CD4-positive, alpha-beta T cell treated with Interferon alpha-2 for 1 hour (primary cell): ENCODE measurements at places on chromosomes 6 and 20.
A peak's percentile ranks its signal among the peaks of the same experiment; 100 is the strongest.

GRCh38 chr6:53233309-53233708 lies 84.7 kb upstream of the GCM1 start:
- DNase-seq = no peak

DNA sequence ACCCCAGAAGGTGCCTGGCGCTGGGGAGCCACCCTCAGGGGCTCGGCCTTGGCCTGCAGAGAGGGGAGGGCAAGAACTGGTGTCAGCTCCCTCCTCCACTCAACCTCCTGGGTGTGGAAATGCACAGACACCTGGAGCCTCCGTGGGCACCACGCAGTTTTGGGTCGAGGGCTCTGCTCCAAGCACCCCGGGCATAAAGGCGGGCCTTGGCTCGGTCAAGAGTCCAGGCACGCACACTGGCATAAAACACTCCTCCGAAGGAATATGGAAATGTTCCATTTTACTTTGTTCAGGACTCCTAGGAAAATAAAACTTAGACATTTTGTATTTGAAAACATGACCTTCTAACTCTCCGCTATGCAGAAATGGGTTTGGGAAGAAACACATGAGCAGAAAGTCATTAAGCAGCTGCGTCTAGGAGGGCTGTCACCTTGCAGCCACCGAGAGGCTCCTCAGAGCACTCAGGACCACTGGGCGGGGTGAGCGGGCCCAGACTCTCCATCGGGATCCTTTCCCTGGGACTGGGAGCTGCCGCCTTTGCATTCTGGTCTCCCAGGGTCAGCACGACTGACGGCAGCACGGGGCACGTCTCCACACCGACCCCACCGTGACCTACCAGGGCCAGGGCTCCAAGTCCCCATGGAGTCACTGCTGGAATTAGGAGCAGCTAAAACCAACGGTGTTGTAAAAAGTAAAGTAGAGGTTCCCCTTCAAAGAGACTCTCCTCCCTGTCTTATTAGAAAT lies 46.0 kb upstream of the DACT2 start:
- no peak for DNase-seq

DNA sequence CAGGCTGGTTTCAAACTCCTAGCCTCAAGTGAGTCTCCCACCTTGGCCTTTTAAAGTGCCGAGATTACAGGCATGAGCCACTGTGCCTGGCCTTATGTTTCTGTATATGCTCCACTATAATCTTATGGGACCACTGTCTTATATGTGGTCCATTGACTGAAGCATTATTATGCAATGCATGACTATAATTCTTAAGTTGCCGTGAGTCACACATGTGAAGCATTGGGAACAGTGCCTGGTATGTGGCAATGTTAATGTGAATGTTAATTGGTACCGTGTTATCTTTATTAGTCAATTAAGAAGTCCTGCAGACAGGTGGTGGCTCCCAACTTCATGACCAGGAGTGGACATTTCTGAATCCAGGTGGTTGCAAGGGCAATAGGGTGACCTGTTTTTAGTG lies 14.7 kb upstream of the ASXL1 start:
- no peak for DNase-seq

GRCh38 chr6:13557841-13558240 lies 16.6 kb upstream of the SIRT5 start:
- no peak for DNase-seq

- no peak for DNase-seq
These were observed 1.0 kb downstream of the LZTS3 start for GRCh38 chr20:3172126-3172932.

DNA sequence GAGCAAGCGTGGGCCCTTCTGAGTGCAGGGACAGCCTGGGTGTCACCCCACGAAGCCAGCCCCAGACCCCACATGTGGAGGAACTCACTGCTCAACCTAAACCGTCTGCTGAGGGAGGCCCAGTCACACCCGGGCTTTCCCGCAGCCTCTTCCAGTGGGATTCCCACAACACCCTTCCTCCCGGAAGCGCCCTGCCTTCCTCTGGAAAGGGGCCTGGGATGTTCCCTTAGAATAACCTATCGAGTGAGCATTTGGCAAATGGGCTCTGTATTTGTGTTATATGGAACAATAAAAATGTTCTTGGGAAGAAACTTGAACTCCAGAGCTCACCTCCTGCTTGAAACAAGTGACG lies 100.0 kb upstream of the DUSP22 start:
- no peak for DNase-seq

- DNase-seq = no peak
These were observed 48.1 kb downstream of the ESF1 start for GRCh38 chr20:13736436-13737191.

DNA sequence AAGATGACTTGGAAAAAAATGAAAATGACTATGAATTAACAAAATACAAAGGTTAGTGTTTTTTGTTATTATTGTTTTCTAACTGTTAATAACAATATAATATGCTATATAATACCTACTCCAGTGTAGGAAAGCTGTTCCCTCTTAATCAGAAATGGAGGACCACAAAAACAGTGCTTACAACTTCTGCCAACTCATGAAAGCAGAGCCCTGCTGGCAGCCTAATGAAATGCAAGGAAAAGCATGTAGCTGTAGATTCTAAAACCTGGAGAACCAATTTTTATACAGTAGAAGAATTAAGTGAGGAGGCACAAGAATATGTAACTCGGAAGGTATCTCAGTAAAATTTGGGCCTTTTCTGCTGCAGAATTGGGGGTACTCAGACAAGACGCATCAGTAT lies 29.4 kb downstream of the PHIP start:
- DNase-seq = no peak

DNA sequence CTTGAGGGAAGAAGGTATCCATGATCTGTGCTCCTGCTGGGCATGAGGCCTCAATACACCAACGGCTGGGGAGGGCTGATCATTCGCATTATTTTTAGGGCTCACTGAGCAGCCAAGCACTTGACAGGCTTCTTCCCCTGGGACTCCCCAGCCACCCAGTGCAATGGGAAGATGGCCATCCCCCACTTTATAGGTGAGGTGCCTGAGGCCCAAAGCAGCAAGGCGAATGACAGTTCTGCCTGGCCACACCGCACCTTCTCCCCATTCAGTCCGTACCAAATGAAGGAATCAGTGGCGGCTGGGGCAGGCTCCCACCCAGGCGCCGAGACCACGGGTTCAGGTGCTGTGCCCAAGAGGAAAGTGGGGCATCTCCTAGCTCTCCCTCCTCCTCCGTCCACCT lies 4.4 kb upstream of the FAM209A start:
- DNase-seq = no peak

- no peak for DNase-seq
These were observed 127.5 kb downstream of the CDKAL1 start for GRCh38 chr6:20661721-20662120.

DNA sequence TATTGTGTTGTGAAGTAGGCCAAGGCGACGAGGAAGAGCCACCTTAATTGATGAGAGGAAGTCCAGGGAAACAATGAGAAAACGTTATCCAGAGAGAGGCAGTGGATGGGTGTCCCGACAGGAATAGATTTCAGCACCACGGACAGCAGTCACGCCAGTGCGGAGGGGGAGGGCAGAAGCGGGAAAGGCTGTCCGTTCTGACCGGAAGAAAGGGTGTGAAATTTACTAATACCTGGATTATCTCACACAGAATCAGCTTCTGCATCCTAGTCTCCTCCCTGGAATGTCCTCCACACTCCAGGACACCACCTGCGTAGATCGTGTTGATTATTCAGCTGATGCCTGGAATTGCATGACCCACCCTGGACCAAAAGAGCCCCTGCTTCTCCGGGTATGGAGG lies 7.4 kb upstream of the BPIFA3 start:
- peak; percentile 3 for DNase-seq

GRCh38 chr20:45592574-45593189 lies 13.6 kb upstream of the WFDC8 start:
- peak; percentile 45 for DNase-seq

GRCh38 chr20:36096435-36096834 lies 58.1 kb upstream of the EPB41L1 start:
- no peak for DNase-seq

GRCh38 chr20:45450097-45450818 lies 19.3 kb upstream of the WFDC2 start:
- peak; percentile 64 for DNase-seq

DNA sequence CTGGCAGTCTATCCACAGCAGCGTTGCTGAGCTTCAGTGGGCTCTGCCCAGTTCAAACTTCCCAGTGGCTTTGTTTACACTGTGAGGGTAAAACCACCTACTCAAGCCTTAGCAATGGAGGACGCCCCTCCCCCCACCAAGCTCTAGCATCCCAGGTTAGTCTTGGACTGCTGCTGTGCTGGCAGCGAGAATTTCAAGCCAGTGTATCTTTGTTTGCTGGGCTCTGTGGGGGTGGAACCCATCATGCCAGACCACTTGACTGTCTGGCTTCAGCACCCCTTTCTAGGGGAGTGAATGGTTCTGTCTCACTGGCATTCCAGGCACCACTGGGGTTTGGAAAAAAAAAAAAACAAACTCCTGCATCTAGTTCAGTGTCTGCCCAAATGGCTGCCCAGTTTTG lies 249.7 kb upstream of the SYNCRIP start:
- no peak for DNase-seq

GRCh38 chr20:47529840-47530239 lies 28.2 kb downstream of the NCOA3 start:
- no peak for DNase-seq

- no peak for DNase-seq
These were observed 48.9 kb downstream of the RNASET2 start for GRCh38 chr6:166907373-166907841.

DNA sequence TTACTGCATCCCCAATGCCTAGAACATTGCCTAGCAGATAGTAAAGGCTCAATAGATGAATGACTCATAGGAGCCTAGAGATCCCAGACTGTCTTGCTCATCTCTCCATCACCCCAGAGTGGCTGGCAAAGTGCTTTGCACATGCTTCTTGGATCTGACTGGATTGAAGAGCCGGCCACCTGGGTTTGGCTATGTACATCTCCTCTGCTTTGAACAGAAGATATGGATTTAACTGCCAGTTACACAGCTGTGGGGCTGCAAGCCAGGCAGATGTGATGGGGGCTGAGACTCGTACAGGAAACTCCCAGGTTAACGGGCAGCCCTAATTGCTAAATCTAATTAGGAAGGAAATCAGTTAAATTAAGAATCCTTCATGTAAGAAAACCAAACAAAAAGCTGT lies 28.6 kb downstream of the MYLIP start:
- DNase-seq = no peak

DNA sequence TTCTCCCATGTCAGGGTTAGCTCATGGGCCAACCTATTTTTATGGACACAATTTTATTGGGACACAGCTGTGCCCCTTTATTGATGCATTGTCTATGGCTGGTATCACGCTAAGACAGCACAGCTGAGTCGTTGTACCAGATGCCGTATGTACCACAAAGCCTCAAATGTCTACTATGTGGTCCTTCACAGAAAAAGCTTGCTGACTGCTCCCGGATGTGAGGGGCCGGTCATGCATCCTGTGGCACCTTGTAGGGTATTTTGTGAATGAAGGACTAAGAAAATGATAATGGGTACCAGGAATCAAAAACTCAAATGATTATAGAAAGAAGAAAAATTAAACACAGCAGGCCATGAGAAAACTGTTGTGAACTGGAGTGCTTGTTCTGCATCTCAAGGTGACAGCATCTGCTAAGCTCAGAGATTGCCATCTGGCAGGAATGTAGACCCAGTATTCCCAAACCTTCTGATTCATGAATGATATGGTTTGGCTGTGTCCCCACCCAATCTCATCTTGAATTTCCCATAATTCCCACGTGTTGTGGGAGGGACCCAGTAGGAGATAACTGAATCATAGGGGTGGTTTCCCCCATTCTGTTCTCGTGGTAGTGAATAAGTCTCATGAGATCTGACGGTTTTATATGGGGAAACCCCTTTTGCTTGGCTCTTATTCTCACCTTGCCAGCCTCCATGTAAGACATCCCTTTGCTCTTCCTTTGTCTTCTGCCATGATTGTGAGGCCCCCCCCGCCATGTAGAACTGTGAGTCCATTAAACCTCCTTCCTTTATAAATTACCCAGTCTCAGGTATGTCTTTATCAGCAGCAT lies 248.5 kb downstream of the TSHZ2 start:
- DNase-seq = no peak

DNA sequence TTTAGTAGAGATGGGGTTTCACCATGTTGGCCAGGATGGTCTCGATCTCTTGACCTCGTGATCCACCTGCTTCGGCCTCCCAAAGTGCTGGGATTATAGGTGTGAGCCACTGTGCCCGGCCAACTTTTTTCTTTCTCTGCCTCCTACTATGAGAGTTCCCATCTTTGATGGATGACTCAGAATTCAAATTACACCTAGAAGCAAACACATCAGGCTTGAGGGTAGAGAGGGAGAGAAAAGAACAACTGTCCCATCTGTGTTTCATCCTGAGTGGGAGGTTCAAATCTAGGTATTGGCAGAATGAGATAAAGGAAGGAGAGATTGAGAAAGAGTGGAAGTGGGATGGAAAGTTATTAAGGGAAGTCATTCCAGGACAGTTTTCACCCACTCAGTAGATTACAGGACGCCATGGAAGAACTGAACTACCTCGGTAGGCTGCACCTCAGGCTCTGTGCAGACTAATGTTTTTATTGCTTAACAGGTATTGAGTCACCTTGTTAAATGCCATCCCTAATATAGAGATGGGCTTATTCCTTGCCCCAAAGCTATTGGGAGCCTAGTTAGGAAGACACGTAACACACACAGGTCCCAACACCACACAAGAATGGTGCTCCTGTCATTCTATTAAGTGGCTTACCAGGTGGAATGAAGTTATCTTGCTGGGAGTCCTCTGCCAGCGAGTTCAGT lies 275.7 kb downstream of the SOX4 start:
- no peak for DNase-seq

DNA sequence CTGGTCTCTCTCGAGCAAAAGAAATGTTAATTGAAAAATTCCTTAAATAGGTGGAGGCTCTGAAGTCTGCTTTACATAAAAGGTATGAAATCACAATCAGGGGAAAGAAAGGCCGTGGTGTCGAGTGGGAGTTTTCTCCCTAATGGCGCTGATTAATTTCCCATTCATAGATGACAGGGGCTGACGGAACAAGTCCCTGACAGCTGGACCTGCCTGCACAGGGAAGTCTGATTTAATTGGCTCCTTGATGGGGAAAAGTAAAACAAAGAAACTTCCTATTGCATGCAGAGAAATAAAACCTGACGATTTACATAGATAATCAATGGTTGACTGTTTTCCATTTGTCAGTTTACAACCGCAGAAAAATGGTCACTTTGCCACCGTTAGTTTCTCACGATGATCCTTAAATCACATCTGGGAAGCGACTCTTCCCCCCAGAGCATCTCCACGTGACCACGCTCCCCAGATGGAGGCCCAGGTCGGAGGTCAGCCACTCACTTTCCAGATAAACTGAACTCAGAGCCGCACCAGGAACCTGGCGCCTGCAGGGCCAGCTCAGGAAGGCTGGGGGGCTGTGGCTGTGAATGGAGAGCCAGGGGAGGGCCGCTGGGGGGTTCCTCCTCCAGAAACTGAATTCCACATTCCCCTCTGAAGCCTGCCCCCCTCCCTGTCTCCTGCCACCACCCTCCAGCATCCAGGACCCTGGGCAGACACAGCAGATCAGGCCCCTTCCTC lies 55.3 kb downstream of the DLL1 start:
- DNase-seq = no peak

GRCh38 chr6:150025201-150025917 lies at the start of gene RAET1L:
Gene RAET1L, minus strand, starts transcription at chr6:150025532. Its CDS starts 61 bp downstream, at chr6:150025471.
- DNase-seq = no peak
